ENCODE measurements at places on chromosomes 7 and 10.

DNA sequence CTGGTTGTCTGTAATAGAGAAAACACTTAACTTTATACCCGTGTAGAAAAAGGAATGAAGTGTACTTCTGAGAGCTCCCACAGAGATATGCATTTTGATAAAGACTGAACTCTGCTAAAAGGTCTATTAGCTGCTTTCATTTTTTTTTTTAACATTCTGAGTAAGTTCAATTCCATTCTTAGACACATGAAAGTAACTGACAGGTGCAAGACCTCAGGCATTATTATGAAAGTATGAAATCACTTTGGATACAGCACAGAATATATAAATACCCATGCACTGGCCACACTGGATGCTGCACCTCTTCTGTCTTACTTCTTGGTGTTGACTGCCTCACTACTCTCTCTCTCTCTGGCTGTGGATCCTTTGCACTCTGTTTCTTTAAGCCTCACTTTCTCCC, 46.2 kb downstream of the VWDE start:
- DNase-seq: no peak

GRCh38 chr7:86667732-86668131, 24.0 kb downstream of the GRM3 start:
- no peak for DNase-seq

DNA sequence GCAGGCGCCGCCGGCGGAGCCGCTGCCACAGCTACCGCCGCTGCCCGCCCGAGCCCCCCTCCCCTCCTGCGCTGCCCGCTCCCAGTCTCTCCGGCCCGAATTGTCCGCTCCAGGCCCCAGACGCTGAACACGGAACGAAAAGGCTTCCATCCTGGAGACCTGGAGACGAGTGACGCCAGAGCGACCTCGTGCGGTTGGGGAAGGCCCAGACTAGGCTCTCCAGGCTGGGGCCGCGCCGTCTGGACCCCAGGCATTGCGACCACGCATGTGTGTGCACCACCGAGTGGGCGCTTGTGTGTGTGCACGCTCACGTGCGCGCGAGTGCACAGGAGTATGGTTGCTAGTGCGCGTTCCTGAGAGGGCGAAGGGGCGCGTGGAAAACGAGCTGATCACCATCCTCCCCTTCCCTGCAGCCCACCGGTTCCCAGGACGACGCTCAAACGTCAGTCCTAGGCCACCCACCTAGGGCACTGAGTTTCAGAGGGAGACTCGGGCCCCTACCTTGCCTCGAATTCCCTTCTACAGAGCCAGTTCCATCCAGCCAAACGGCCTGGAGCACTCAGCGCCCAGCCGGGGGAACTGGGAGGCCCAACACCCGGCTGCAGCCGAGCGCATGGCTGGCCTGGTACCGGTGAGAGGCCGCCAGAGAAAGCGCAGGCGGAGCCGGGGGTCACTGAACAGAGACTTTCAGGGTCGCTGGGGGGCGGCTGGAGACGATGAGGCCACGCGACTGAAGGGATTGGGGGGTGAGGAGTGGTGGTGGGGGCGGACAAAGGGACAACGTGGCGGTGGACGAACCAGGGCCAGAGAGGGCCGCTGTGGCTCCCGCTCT, 11.6 kb downstream of the LBX1 start:
- DNase-seq: no peak

DNA sequence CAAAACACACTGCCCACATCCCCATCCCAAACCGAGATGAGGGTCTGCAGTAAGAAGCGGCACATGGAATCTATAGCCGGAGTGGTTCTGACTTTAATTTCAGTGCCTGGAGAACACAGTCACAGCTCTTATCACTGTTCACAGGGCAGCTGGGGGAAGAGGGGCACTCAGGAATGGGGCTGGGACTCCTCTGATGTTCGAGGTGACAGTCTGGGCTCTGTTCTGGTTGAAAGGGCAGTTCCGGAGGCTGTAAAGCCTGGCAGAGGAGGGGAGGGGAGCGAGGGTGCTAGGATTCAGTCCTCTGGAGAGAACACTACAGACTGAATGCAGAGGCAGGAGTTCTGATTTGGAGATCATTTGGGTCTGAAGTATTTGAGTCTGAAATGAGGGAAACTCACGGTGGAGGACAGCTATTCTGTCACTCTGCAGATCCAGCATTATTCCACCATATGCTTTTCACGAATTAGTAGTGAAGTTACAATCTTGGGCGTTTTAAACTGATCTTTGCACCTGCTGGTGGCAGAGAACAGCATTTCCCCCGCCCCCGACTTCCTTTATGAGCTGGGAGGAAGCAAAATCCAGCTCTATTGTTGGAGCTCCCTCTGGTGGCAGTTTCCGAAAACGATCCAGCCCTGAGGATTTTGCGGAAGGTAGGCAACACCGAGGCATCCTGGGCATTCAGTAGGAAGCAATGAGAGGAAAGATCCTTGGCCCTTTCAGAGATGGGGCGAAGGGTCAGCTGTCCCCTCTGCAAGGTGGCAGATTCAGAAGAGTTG, 22.7 kb upstream of the KCNK18 start:
- peak; percentile 75 for DNase-seq

DNA sequence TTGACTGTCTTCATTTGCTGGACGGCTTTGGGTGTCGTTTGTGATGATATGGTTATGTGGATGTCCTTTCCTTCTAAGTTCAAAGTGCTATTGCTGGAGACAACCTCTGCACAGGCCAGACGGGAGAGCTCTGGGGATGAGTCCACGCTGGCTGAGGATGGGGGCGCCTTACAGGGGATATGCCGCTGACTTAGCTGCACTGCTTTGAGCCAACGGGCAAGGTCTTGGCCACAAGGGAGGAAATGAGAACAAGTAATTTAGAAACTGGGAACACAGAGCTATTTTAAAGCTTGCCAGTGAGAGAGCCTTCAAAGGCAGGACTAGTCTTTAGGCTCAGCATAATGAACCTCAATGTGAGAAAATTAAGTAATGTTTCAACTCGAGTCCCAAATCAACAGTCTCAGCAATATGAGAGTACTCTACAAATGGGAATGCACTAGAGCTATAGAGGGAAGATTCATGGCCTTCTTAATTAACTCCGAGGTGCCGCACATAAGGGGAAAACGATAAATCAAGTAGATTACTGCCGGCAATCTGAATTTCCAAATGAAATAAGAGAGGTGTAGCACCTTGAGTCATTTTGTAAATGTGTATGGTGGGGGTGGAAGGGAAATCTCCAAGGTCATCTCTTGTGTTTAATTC, 209.3 kb downstream of the JAZF1 start:
- no peak for DNase-seq

GRCh38 chr10:69281507-69282413, 3.5 kb downstream of the HK1 start:
- no peak for DNase-seq

- no peak for DNase-seq
Measured at GRCh38 chr10:113980408-113981087, 63.1 kb upstream of the ADRB1 start.

DNA sequence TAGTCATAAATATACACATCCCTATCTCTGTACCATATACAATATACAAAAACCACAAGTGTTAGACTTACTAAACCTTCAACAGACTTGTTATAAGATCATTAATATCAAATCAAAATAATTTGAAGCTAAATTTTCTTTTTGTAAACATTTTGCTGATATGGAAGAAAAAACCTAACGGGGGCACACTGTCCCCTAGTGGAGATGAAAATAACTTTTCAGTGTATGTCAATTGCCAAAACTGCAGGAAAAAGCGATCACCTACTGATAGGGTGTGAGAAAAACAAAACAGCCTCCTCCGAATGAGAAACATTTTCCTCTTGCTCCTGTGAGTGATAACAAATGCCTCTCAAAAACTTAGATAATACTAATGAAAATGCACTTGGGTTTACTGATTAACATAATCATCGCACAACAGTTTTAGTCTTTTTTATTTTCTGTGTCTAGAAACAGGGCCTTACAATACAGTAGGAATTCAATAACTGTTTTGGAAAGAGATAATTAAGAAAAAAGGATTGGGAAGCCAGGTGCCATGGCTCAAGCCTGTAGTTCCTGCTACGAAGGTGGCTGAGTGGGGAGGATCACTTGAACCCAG, 322.7 kb downstream of the CRPPA start:
- no peak for DNase-seq

- DNase-seq: no peak
Measured at GRCh38 chr7:25930492-25931048, 221.4 kb upstream of the NFE2L3 start.

DNA sequence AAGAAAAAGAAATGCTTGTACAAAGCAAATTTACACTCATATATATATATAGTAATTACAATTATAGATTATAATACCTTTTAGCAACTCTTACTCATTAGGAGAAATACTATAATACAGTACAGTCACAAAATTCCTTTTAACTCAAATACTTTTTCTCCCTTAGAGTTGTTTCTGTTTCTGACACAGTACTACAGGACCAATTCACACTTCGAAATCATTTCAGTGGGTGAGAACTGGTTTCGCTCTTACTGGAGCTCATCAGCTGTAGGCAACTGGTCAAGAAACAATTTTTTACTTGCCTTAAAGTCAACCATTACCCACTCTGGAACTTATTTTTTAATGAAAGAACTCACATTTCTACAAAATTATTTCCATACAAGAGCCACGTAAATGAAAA, 6.0 kb downstream of the CCDC186 start:
- DNase-seq: no peak

DNA sequence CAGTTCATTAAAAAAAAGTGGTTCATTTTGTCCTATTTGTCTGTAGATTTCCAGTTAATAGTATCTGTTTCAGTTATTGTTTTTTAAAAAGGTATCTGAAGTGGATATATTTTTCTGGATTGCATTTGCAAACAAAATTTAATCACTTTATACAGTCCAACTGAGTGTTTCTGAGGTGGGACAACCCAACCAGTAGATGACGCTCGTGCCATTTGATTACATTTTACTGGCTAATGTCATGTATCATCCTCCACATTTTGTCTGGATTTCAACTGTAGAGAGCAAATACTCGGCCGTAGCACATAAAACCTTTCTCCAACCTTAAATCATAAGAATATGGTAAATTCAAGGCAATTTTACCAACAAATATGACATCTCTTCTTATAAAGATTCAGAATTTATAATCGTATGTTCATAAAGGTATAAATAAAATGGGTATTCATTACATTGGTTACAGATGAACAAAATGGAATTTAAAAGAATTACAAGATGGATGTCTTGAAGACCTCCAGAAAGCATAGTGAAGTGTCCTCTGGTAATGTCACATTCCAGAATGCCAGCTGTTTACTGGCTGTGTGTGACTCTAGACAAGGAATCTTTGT, 789.0 kb downstream of the PHTF2 start:
- peak; percentile 31 for DNase-seq

- DNase-seq: no peak
Measured at GRCh38 chr7:135975166-135975565, 2.0 kb downstream of the MTPN start.

GRCh38 chr10:75402486-75403143, 1.1 kb upstream of the ZNF503 start:
- peak; percentile 32 for DNase-seq

DNA sequence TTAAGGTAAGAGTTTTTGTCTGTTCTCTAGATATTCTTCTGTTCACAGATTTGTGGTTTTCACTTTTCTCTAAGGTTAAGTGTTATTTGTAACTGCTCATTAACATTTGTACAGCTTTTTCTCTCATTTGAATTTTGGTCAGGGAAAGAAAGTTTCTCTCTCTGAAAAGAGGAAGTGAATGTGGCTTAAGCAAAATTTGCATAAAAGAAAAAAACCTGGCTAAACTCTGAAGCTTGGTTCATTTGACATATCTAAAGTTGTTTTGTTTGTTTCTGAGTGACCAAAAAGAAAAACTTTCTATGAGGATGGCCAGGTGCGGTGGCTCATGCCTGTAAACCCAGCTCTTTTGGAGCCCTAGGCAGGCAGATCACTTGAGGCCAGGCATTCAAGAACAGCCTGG, 22.0 kb upstream of the SLC26A4 start:
- no peak for DNase-seq

GRCh38 chr7:18708204-18708603, 212.7 kb downstream of the HDAC9 start:
- no peak for DNase-seq

DNA sequence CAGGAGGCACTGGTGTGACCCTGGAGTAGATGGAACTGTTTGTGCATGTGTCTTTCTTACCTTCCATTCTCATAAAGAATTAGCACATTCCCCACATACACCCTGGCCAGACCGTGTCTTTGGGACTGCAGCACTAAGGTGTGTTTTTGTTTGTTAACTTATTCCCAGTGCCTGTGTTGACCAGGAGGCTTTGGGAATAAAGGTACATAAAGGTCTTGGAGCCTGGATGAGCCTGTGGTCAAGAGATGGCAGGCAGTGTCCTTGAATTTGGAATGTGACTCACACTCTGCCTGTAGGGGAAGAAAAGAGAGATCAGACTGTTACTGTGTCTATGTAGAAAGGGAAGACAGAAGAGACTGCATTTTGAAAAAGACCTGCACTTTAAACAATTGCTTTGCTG, 137.6 kb downstream of the LYZL1 start:
- DNase-seq: no peak

DNA sequence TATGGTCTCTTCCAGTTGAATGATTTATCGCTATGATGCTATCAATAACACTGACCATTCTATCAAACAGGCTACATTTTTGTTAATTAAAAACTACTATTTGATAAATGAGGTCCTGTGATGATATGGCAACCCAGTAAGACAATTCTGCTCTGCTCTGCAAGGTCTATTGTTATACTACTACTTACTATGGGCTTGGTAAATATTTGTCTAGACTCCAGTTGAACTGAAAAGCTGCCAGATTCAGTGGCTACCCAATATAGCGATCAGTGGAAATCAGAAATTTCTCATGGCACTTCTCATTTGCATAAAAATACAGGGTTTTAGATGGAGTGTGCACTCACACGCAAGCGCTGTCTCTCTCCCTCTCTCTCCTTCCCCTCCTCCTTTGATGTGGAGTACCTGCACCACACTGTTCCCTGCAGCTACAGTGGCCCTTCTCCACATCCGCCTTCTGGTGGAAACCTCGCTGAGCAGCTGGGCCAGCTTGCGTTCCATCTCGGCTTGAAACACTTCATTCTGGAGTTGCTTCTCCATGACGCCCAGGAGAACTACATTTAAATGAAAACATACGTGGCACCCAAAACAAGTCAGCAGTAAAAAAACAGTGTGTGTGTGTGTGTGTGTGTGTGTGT, 77.9 kb downstream of the KIAA1549 start:
- DNase-seq: no peak

DNA sequence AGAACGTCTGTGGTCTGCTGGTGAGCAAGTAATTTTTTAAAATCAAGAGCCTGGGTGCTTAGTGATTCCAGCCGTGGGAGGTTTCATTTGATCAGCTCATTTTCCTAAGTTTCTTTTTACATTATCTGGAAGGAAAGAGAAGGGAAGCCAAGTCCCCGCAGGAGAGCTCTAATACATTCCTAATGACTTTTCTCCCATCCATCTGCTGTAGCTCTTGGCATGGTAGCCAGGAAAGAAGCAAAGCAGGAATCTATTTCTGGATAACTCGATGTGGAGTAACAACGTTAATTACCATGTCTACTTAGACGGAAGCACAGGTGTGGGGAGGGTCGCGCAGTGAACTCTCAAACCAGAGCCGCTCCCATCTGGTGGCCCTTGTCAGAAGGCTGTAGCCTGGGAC, 121.9 kb downstream of the PAXIP1 start:
- DNase-seq: no peak

DNA sequence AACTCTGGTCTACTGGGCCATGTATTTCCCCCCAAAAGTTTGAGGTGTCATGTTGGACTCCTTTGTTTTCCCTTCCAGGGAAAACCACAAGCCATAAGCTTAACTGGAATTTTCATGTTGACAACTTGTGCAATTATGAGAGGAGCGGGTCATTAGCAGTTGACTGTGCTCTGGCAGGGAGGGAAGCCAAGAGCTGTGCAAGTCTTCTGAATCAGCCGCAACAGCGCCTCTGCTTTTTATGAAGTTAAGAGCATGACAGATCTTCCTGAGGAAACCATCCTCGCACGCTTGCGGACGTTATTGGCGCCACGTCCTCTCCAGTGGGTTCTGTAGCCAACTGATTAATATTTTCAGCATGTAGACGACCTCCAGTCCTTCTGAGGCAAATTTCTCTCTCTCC, 148.7 kb upstream of the MKI67 start:
- DNase-seq: peak; percentile 26
